ENCODE measurements at places on chromosomes 5 and 9.

DNA sequence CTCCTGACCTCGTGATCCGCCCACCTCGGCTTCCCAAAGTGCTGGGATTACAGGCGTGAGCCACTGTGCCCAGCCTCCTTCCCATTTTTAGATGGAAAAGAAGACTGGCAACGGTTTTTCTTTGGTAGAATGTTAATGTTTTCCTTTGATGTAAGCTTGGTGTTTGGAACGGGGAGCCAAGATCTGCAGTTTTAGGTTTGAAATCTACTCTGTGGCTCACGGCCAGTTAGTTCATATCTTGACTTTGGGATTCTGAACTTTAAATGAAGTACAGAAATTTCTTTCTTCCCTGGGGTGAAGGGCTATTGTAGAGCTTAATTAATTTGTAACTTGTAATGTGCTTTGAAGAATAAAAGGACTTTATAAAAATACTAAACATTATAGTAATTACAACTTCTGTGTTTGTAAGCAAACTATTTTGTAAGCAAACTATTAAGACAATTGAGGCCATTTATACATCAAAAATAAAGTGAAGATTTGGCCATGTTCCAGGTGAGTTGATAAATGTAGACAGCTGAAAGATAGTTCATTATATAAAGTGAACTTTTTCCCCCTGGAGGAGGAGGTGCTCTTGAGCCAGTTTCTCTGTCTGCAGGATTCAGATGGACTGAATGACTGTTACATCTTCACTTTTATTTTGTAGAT, 117.1 kb upstream of the TUT7 start:
- no peak for DNase-seq

DNA sequence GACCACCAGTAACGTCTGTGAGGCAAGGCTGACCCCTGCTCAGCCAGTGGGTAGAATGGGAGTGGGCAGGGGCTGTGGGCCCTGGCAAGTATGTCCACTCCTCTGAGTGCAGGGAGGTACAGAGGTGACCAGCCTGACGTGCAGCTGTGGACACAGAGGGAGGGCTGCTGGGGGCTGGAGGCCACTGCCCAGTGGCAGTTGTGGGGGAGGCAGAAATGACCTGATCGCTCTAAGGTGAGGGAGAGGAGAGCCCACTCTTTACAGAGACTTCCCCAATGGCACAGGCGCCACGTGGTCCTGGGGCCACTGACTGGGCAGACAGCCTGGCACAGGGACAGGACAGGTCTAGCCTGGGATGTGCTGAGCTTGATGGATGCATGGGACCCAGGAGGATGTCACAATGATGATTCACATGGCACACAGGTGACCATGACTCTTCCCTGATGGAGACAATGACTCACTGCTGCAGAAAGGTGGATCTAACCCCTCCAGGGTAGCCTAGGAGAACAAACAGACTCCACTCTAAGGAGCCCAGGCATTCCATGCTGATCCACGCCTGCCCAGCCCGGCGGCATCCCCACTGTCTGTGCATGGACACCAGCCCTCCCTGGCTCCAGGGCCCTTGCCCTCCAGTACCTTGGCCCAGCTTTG, 7.7 kb downstream of the LPCAT1 start:
- DNase-seq: no peak

DNA sequence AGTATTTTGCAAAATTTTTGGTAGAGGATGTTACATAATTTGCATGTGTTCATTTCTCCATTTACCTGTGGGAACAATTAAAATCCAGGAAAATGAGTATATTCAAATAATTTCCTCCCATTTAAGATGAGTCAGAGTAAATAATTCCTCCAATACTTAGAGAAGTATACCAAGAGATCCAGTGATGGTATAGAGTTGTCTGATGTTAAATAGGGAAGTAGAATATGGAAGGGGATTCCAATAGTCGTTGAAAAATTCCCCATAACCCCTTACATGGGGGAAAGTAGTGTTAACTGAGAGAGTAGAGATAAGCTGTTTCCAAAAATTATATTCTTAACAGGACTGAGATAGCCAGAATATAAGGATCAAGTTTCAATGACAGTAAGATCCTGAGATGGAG, 15.7 kb downstream of the CD274 start:
- DNase-seq: no peak

- DNase-seq: no peak
These were observed 192.8 kb upstream of the GAS1 start for GRCh38 chr9:87140142-87140541.

DNA sequence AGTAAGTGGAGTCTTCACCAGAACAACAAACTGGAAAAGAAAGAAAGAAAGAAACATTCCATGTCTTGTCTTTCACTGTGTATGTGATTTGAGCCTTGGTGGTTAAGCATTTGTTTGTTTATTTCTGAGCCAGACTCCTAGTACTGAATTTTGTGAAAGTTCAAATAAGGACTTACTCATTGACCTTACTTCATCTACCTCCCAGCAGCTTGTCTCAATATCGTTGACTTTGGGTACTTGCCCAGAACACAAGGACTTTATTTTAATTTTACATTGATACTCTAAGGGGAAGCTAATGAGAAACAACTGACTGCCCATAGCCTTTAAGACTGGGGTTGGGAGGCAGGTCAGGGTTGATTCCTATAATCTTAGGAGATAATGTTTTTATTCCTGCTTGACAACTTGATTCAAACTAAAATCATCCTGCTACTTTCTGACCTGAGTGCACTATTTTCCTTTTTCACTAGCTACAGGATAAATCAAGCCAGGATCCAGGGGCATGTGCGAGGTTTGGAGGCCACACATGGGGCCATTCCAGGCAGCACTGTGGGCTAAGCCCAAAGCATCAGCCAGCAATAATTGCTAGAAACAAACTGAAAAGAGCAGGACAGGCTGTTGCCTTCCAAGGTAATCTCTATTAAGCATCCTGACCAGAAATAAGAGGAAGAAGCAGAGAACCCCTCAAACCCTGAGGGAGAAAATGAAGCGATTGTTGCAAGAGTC, 138.9 kb upstream of the RUSC2 start:
- DNase-seq: no peak

- DNase-seq: no peak
These were observed 26.3 kb downstream of the NMUR2 start for GRCh38 chr5:152378730-152379129.

DNA sequence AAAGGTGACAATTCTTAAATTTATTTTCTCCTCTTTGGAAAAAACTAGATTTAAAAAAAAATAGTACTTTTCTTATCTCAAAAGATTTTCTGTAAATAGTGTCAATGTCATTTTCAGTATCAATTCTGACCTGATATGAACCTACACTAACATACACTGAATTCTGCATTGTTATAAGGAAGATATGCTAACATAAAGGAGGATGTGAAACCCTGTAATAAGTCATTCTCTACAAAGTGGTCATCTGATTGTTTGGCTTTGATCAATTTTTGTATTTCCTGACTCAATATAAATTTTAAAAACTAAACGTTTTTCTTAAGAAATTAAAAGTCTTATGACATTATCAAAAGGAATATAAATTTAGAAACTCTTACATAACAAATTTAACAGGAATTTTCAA, 233.6 kb upstream of the EDIL3 start:
- no peak for DNase-seq

DNA sequence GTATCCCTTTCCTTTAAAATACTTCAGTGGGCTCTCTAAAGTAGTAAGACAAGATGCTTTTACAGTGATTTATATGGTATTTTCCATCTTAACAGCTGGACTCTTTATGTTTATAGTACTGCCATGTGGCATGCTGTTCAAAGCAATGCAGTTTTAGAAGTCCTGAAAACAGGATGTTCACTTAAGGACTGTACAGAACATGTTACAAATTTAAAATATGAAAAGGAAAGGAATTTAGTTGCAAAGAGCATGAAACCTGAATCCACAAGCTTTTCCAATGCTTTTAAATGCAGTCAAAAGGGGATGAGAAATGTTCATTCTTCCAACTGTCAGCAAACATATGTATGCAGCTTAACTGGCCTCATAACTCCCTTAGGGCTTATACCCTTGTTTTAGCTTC, 580.2 kb downstream of the EFNA5 start:
- no peak for DNase-seq

DNA sequence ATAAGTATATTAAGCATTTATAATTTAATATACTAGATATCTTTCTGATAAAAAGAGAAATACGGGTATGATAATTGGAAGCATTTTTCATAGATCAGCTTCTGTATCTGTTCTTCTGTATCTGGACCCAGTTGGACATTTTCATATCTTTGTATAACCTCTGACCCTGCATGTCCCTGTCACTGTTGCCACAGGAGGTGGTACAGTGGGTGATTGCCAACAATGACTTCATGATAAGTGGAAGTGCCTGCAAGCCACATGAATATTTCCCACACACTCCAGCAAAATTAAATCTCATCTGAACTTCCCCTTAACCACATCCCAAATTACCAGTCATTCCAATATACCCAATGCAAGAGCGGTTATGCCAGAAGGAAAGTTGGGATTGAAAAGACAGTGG, 376.4 kb downstream of the ARRDC3 start:
- DNase-seq: no peak

DNA sequence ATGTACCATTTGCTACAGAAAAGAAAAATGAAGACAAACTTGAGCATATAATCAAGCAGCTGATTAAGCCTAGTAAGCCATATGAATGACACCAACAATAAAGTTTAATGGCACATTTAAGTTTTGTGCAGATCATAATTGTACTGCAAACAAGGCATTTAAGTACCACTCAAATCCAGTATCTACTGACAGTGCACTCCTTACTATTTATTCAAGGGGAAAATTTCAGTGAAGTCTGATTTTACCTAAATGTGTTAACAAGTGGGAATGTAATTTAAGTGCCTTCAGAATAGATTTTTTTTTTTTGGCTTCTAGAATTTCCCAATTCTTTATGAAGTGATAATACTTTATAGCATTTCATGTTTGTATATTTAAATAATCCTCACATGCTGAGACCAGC, 341.0 kb upstream of the POU5F2 start:
- no peak for DNase-seq

GRCh38 chr5:158770506-158770905, 329.2 kb downstream of the EBF1 start:
- DNase-seq: peak; percentile 8

GRCh38 chr9:24011009-24011717, 185.1 kb upstream of the ELAVL2 start:
- no peak for DNase-seq

DNA sequence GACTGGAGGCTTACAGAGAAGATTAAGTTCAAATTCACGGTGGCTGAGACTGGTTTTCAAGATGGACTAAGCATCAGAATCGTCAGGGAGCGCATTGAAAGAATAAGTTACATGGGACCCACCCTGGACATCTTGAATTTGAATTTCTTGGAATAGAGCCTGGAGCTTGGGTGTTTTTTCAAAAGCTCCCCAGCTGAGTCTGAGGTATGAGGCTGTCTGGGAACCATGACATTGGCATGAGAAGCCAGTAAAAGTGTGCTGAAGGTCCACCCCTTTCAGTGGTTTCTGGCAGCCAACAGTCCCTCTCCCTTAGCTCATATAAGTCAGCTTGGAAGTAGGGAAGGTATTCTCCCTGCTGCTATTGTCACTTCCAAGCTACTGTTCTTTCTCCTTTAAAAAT, 97.8 kb downstream of the MAST4 start:
- no peak for DNase-seq

DNA sequence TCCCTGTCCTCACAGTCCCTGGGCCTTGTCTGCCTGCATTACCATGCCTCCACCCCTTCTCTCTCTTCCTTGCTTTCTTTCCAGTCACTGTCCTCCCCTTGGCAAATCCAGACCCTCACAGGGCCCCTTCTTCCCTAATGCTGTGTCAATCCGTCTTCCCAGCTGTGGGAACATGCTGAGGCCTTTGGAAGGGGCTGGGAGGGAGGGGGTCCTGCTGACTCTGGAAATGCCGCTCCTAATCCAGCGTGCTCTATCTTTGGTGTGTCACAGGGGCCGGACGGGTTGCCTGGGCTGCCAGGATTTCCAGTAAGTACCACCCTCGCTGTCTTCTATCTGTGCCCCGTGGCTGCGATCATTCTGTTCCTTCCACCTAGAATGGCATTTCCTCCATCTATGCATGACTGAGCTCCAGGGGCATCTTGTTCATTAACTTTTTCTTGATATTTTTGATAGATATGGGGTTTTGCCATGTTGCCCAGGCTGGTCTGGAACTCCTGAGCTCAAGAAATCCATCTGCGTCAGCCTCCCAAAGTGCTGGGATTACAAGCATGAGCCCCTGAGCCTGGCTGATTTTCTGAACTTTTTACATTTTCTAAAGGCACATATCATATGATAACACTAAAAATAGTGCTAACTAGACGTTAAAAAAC, 64.5 kb upstream of the TGFBR1 start:
- no peak for DNase-seq

DNA sequence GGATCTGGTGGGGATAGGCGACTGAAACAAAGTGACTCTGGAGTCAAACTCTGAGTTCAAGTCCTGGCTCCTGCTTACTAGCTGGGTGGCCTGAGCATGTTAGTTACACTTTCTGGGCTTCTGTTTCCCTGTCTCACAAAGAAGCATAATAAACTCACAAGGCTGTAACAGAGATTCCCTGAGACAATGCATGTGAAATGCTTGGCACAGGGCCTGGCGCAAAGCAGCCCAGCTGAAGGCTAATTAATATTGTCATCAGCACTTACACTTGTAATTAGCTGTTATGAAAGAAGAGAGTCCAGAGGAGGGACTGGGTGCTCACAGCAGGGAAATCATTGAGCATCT, 64.1 kb upstream of the SPOCK1 start:
- DNase-seq: no peak

DNA sequence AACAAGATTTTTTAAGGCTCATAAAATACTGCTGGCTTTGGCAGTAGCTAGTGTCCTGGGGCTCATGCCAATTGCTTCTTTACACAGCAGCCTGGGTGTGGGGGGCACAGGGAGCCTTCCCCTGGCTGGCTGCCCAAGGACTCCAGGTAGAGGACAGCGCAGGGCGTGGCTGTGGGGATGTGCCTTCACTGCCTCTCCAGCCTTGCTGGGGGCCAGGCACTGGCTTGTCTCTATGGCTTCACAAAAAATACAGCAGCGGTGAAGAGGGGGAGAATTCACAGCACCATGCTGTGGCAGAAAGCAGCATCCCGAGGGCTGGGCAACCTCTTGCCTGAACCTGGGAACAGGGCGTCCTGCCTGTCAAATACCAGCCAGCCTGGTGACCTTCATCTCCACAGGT, 57.4 kb downstream of the DAP start:
- DNase-seq: no peak

DNA sequence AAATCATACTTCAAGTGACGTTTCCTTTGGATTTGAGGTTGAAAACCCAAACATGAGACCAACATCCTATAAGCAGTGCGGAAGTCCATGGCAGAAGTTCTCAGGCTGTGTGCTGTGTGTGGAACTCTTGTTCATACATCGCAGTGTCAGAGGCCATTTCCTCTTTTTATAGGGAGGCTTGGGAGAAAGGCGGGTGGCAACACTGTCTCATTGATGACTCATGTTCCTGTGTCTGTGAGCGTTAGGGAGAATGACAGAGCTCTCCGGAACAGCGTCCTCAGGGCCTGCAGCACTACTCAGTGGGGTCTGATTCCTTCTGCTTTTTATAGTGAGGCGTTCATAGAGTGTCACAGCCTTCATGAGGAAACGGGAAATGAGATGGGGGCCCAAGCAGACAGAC, 98.8 kb upstream of the BASP1 start:
- peak; percentile 9 for DNase-seq

- DNase-seq: no peak
These were observed 6.0 kb upstream of the NEK6 start for GRCh38 chr9:124251605-124252378.

Measured in RPMI8226 (cell line).